ENCODE measurements at places on chromosomes 2 and 18.

- DNase-seq = no peak
These were observed 45.8 kb upstream of the NFU1 start for GRCh38 chr2:69483024-69483423.

- DNase-seq = no peak
These were observed 85.9 kb downstream of the DCDC2C start for GRCh38 chr2:3789256-3789655.

- DNase-seq = no peak
These were observed 41.5 kb downstream of the SUCLG1 start for GRCh38 chr2:84417453-84418145.

GRCh38 chr2:25053041-25053440 lies 11.2 kb downstream of the EFR3B start:
- DNase-seq = no peak

- no peak for DNase-seq
These were observed 1268.3 kb upstream of the TMEFF2 start for GRCh38 chr2:193463011-193463410.

Measured in hematopoietic multipotent progenitor cell treated with erythropoietin and hydrocortisone succinate and interleukin-3 and kit ligand, for 8 days (in vitro differentiated cells).